Esophagus squamous epithelium (tissue), 5 donors: ENCODE measurements at places on chromosomes 1 and 21. TPM values are rescaled to one million over a fixed set of nuclear protein-coding genes. Genes with fewer than 3 reads are reported as not detected.
A peak's percentile ranks its signal among the peaks of the same experiment; 100 is the strongest.

DNA sequence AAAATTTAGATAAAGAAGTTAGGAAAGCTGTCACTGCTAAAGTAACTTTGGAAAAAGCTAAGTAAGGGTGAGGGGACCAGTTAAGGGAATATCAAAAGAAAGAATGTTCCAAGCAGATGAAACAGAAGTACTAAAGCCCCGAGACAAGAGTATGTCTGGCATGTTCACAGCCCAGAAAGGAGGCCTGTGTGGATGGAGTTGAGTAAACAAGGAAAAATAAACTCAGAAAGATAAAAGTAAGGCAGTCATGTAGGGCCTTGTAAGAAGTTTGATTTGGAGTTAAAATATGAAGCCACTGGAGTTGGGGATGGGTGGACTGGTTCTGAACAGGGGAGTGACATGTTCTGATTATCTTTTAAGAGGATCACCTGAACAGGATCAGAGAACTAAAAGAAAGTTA lies 177.9 kb downstream of the CDC42BPA start:
- peaks cover 3% of the 10 kb centered on the region for H3K36me3 ChIP-seq
- no peaks in the 10 kb centered on the region for H3K4me1 ChIP-seq
- no peak for DNase-seq
- H3K27ac ChIP-seq: no peak overlapping the region

DNA sequence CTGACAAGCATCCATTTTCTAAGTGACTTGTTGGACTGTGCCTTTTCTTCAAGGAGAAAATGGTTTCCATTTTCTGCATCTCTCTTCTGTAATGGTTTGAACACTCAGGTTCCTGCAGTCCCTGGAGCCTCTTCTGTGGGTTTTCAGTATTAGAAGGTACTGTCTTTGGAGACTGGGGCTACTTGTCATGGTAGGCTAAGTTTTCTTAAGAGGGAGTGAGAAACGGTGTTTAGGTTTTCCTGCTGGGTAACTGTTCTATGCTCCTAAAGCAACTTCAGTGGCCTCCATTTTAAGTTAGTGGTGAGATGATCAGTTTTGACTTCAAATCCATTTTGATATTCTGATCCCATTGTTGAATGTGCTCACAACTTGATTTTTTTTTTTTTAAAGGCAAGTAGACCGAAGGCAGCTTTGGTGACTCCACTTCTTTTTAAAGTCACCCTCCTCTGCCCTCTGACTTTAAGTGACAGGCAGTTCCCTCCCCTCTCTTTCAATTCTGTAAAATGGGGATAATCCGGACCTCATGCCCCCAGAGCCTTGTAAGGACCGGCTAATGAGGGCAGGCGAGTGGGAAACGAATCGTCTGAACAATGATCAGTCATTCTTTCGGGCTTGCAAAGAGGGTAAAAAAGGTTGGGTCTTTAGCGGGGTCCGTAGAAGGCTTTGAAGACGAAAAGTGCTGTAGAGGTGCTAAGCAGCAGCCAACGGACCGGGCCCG lies 1.0 kb upstream of the ARID1A start:
- peak overlapping the region; percentile 93 for H3K27ac ChIP-seq
- H3K36me3 ChIP-seq: no peaks in the 10 kb centered on the region
- no peaks in the 10 kb centered on the region for H3K27me3 ChIP-seq
- H3K4me1 ChIP-seq: peaks cover 60% of the 10 kb centered on the region
- peak overlapping the region; percentile 78 for H3K4me3 ChIP-seq
- DNase-seq: no peak

DNA sequence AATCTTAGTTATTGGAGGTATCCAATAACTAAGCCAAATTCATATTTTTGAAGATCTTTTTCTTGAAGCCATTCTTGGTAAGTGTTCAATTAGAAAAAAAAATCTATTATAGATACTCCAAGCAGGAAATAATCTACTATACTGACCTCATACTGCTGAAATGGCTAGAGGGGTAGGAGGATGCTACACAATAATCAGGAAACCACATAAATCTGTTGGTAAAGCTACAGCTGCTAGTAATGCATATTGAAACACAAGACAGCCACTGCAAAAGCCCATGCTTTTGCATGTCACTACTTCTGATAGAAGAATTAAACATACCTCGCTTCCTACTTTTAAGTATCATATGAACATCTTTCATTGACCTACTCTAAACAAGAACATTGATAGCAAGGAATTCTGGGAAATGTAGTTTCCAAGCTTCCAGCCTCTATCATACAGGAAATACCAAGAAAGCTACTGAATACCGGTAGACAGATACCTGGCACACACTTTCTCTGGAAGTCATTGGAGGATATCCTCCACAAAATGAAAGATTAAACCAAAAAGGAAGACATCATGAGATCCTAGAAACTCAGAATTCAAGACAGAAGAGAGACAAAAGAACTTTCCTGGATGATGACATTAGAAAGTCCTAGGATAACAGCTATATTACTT lies 103.0 kb upstream of the VAV3 start:
- no peaks in the 10 kb centered on the region for H3K4me1 ChIP-seq
- H3K27ac ChIP-seq: no peak overlapping the region
- H3K27me3 ChIP-seq: no peaks in the 10 kb centered on the region

DNA sequence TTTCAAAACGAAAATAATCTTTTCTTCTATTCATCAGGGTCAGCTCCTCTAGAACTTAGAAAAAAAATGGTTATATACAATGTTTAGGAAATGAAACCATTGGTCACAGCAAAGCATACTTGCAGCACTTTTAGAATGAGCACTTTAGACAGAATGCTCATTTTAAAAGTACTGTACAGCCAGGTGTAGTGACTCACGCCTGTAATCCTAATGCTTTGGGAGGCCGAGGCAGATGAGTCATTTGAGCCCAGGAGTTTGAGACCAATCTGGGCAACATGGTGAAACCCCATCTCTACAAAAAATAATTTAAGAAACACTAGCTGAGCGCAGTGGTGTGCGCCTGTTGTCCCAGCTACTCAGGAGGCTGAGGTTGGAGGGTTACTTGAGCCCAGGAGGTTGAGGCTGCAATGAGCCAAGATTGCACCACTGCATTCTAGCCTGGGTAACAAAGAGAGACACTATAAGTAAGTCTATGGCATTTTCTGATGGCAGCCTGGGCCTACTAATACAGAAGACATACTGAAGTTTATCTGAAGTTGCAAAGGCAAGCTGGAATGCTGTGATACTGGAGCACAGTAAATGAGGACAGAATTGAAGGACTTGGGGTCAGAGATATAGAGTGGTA lies 48.9 kb upstream of the ZNF326 start:
- DNase-seq: no peak
- H3K4me3 ChIP-seq: no peak overlapping the region
- no peaks in the 10 kb centered on the region for H3K27me3 ChIP-seq
- no peaks in the 10 kb centered on the region for H3K36me3 ChIP-seq

DNA sequence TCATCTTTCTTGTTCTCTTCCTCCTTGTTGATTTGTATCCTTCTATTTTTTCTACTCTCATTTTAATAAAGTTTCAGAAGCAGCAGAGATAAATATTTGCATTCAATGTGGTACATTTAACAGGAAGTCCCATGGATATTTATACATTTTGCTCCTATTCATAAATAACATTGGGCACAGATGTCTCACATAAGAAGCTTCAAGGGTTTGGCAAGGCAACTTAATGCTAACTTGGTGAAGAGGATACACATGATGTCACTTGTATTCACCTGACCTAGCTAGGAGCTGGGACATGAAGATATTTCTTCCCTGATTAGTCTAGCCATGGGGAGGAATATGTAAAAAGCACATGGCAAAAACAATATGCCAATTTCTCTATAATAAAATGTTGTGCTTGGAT lies 65.1 kb upstream of the DUSP10 start:
- H3K27me3 ChIP-seq: no peaks in the 10 kb centered on the region
- no peak overlapping the region for H3K27ac ChIP-seq
- DNase-seq: no peak
- H3K36me3 ChIP-seq: no peaks in the 10 kb centered on the region
- H3K4me3 ChIP-seq: no peak overlapping the region
- H3K4me1 ChIP-seq: peaks cover 17% of the 10 kb centered on the region

DNA sequence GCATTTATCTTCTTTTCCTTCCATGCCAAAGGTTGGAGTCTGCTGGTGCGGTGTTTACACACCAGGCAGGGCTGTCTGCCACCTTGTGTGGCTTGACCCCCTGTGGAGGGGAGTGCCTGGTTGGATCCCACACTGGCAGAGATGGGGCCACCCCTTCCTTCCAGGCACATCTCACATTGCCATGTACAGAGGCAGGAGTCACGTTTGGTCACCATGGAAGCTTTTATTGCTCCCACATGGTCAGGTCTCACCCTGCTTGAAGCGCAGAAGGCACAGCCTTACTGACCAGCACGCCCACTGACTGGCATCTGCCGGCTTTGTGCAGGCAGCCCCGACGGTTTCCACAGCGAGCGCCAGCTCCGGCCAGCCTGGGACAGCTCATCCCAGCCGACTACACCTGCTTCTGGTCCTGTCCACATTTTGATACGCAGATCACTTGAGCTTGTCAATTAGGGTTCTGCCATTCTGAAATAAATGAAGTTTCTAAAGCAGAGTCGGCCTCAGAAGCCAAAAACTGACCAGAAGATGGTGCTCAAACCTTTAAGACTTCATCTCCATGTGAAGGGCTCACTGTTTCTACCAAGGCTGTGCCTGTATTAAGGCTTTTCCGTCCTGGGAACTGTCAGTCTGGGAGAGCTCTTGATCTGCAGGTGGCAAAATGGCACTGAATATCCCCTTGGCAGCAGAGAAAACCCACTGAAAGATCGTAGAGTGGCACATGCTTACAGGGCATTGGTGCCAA lies 35.6 kb upstream of the EPHA8 start:
- no peak for DNase-seq
- no peak overlapping the region for H3K4me3 ChIP-seq
- H3K36me3 ChIP-seq: peaks cover 55% of the 10 kb centered on the region
- H3K27me3 ChIP-seq: no peaks in the 10 kb centered on the region
- H3K27ac ChIP-seq: no peak overlapping the region

DNA sequence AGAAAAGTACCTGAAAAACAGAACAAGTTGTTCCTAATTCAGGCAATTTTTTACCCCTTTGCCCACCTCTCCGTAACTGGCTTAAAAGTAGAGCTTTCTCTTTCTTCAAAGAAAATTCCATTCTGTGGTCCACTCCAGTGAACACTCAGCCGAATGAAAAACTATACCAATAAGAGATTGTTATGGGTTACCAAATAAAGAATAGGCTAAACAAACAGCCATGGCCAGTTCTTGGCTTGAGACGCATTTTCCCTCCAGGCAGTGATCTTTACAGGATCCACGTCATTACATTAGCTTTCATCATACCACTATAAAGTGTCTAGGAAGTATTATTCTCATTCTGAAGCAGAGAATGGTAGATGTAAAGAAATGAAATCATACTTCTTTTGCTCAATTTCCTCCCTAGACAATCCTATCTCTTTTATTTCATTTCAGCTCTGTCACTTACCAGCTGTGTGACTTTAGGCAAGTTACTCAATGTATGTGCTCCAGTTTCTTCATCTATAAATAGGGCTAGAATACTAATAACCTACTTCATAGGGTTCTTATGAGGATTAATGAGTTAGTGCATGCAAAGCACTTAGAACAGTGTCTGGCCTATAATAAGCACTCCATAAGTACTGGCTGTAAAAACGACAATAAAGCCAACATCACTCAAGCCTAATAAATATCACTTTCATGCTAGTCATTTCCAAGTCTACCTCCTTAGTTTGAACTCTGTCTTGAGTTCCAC lies 26.5 kb upstream of the TRIM45 start:
- no peaks in the 10 kb centered on the region for H3K36me3 ChIP-seq
- H3K4me3 ChIP-seq: no peak overlapping the region

DNA sequence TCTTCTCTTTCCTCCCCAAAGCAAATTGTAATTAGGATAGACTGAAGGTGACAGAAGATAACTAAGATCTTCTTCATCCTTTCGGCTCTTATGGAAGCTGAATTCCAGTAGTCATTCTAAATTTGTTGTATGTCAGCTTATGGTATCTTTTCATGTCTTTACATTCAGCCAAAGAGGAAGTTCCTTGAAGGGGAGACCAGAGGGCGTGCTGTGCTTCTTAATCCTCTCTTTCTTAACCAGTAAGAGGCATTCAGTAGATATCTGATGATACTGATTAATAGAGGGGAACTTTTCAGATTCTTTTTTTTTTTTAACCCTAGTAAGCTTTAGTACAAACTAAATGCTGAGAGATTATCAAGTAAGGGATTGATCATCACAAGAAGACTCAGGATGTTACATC lies 102.3 kb downstream of the OSBPL9 start:
- no peaks in the 10 kb centered on the region for H3K4me1 ChIP-seq
- no peak for DNase-seq
- H3K36me3 ChIP-seq: no peaks in the 10 kb centered on the region
- H3K27ac ChIP-seq: no peak overlapping the region

GRCh38 chr1:12127206-12127810 lies 39.5 kb upstream of the TNFRSF1B start:
- no peak for DNase-seq
- no peak overlapping the region for H3K4me3 ChIP-seq
- peaks cover 19% of the 10 kb centered on the region for H3K4me1 ChIP-seq
- no peaks in the 10 kb centered on the region for H3K27me3 ChIP-seq
- no peaks in the 10 kb centered on the region for H3K36me3 ChIP-seq

DNA sequence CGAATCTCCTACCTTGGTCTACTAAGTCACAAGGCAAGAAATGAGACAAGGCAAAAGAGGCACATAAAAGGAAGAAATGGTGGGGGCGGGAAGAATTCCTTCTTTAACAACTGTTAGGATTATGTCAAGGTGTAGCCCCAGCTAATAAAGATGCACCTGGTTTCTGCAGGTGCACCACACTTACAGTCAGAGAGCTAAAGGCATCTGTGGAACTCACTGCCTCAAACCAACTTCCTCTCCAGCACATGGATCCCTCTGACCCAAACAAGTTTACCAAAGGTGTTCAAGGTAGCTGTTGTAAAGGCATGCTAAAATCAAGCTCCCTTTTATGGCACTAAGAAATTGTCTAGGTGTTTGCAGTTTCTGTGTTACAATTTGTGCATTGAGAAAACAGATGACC lies 38.1 kb downstream of the TGFBR3 start:
- no peak overlapping the region for H3K27ac ChIP-seq
- H3K4me1 ChIP-seq: peaks cover 5% of the 10 kb centered on the region
- no peaks in the 10 kb centered on the region for H3K36me3 ChIP-seq
- no peak overlapping the region for H3K4me3 ChIP-seq

- peaks cover 11% of the 10 kb centered on the region for H3K36me3 ChIP-seq
- no peak overlapping the region for H3K27ac ChIP-seq
These were observed 16.9 kb downstream of the PFKFB2 start for GRCh38 chr1:207069858-207070506.

The ADORA3 gene
- total RNA-seq: 0.92 TPM

The TRABD2B gene
- 0.53 TPM for total RNA-seq

The CFHR1 gene
- total RNA-seq: not detected

The RBM15 gene
- total RNA-seq: 15.8 TPM

The HTR6 gene
- not detected for total RNA-seq
